Lung microvascular endothelial cell (primary cell): ENCODE measurements at places on chromosomes 3 and 15.

GRCh38 chr3:67863869-67864268, 209.5 kb upstream of the SUCLG2 start:
- peak; percentile 31 for DNase-seq

GRCh38 chr15:62498712-62499111, 333.6 kb upstream of the C2CD4B start:
- no peak for DNase-seq

DNA sequence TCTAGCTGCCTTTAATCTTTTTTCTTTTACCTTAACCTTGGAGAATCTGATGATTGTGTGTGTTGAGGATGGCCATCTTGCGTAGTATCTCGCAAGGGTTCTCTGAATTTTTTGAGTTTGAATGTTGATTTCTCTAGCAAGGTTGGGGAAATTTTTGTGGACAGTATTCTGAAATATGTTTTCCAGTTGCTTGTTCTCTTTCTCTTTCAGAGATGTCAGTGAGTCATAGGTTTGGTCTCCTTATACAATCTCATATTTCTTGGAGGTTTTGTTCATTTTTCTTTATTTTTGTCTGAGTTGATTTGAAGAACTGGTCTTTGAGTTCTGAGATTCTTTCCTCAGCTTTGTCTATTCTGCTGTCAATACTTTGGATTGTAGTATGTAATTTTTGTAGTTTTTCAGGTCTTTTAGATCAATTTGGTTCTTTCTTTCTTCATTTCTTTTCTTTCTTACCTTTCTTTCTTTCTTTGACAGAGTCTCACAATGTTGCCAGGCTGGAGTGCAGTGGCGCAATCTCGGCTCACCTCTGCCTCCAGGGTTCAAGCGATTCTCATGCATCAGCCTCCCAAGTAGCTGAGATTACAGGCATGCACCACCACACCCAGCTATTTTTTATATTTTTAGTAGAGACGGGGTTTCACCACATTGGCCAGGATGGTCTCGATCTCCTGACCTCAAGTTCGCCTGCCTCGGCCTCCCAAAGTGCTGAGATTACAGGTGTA, 366.4 kb upstream of the RASGRP1 start:
- no peak for DNase-seq

GRCh38 chr3:48412375-48413001, 17.4 kb downstream of the PLXNB1 start:
- no peak for DNase-seq

DNA sequence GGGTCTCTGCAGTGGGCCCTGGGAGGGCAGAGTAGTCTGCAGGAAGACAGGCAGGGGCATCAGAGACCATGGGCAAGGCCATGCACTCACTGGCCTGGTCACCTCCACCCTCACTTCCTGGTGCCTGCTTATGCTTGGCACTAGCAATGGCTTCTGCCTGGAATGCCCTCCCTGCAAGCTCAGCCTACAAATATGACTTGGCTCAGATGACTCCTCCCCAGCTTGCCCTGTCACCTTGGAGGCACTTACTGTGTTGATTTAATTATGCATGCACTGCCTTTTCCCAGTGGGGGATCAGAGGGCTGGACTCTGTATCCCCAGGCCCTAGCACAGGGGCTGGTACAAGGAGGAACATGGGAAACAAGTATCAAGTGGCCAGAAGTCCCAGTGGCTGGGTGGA, 7.8 kb downstream of the C3orf18 start:
- DNase-seq = no peak

GRCh38 chr3:120850381-120851295, 57.4 kb upstream of the STXBP5L start:
- no peak for DNase-seq

GRCh38 chr3:25897019-25897418, 107.1 kb downstream of the OXSM start:
- DNase-seq = peak; percentile 2

- peak; percentile 9 for DNase-seq
Measured at GRCh38 chr15:73781038-73781925, 28.1 kb upstream of the INSYN1 start.

GRCh38 chr3:4837374-4837930, 141.8 kb upstream of the BHLHE40 start:
- no peak for DNase-seq

GRCh38 chr15:31080591-31081014, 20.9 kb downstream of the TRPM1 start:
- DNase-seq = peak; percentile 3

- no peak for DNase-seq
Measured at GRCh38 chr3:5292512-5292911, 105.0 kb downstream of the EDEM1 start.

DNA sequence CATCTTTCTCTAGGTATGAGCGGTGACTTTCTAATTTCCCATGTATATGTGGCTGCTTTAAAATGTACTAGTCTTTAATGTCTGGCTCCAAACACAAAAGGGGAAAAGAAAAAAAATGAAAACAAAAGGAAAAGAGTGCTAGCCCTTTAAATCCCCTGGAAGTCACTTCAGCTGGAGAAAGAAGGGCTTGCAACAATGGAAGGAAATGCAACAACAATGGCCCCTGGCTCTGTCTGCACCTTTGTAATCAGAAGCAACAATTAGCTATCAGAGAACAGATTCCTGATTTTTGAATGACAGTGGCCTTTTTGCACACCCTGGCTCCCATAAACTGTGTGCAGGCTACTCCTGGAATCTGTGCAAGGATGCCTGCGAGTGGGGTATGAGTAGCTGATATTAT, 591.2 kb downstream of the FHIT start:
- no peak for DNase-seq

DNA sequence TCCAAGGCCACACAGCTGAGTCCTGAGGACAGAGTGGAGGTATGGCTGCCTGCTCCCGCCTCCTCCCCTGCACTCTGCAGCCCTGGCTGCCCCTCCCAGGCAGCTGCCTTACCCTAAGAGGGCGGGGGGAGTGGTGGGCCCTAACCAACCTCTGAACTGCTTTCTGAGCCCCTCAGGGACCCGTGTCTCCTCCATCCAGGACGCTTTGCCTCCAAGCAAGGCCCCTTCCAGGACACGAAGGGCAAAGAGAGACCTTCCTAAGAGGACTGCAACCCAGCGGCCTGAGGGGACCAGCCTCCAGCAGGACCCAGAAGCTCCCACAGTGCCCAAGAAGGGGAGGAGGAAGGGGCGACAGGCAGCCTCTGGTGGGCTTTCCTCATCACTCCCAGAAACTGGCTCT, 7.6 kb downstream of the NEIL1 start:
- DNase-seq = no peak

DNA sequence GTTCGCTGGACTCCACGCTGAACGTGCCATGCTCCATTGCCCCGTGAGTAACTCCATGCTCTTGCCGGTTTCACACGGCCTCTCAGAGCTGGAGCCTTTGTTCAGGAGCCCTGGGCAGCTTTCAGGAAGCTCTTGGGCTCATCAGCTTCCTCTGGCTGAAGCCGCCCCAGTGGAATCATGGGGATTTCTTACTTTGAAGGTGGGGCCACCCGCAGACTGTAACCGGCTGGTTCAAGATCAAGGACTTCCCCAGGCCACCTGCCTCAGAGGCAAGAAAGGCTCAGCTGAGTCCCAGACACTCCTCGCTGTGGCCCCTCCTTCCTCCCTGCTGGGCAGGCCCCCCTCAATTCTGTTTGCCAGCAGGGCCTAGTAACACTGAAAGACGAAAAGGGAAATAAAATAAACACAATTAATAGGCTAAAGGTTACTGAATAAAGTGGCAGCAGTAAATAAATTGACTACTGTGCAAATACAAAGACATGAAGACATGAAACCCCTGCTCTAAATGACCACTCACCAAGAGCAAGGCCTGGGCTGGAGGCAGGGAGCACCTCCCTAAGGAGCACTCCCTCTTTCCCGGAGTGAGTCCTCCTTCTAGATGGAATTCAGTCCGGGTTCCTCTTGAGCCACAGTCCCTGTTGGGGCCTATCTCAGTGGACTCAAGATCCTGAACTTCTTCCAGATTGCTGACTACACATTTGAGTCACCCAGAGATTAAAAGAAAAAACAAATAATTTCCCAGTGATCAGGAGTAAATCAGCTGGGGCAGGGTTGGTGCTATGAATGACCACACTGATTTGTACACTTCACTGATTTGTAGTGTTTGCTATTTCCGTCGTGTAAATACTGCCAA, 51.0 kb downstream of the ZDHHC19 start:
- DNase-seq = peak; percentile 81

DNA sequence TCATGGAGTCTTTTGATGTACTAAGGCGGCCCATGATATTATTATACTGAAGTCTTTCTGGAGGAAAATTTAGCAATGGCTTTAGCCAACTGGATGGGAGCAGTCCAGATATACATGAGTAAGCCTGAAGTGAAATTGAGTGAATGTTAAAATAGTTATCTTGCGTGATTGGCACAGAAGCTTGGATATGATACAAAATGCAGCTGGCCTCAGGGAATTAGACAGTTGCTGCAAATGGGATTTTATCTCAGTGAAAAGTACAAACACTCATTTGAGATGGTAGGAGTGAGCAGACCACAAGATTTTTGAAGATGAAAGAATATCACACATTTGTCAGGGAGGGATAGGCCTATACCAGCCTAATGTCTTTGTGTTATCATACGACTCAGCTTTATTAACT, 8.9 kb downstream of the LMOD3 start:
- DNase-seq = no peak

- DNase-seq = no peak
Measured at GRCh38 chr3:21372316-21372715, 378.7 kb downstream of the ZNF385D start.

DNA sequence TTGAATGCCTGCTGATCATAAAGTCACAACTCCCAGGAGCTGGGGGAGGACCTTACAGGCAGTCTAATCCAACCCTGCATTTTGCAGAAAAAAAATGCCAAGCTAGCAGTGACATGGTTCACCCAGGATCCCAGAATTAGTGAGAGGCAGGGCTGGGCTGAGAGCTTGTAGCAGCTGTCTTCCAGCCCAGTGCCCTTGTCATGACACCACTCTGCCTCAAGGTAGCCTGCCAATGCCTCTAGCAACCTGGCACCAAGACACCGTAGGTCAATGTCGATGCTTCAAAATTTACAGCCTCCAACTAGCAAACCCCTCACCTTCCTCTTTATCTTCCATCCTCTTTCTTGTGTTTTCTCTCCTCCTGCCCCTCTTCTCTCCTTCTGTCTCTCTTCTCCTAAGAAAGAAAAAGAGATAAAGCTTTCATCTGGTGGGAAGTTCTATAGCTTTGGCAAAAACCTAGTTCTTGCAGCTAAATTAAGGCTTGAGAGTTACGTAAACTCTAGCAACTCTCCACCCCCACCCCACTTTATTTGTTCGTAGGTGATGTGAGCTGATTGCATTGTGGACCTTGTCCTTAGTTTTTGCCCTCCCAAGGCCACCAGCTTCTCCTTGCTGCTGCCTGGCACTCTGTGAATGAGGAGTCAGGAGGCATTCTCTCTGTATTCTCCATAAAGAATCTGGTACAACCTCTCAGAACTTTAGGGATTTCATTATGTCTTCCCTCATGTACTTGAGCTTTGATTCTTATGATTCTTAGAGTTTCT, 18.3 kb upstream of the BFSP2 start:
- no peak for DNase-seq
